Islet precursor cell (in vitro differentiated cells): ENCODE measurements at places on chromosomes 16 and 17.

DNA sequence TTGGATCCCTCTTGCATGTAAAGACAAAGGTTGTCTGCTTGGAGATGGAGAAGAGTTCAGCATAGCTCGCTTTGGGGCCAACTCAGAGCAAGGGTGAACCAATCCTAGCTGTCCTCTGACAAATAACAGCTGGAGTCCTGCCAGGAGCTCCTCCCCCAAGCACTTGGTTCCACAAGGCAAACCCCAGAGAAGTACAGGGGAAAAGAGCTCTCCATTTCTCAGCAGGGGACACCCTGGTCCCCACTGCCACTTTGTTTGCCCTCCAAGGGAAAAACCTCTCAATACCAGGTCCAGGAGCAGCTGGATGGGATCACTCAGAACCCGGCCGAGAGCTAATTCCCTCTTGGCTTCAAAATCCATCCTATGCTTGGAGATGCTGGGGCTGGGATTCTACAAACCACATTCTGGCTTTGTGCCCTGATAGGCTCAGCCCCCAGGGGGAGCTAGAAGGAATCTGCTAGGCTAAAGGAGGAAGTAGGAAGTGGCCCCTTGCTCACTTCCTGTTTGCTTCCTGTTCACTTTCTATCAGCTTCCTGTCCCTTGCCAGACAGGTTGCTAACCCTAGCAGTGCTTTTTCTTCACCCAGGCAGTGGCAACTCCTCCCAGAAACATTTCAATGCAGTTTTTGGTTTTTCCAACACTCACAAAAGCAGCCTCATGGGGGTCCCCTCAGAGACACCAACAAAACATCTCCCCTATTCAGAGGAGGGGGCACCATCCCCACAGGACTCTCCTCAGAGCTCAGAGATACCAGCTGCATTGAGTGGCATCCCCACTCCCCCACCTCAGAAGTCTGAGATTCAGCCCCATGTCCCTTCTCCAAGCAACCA is 30.7 kb downstream of the CDRT4 start:
- DNase-seq: no peak

DNA sequence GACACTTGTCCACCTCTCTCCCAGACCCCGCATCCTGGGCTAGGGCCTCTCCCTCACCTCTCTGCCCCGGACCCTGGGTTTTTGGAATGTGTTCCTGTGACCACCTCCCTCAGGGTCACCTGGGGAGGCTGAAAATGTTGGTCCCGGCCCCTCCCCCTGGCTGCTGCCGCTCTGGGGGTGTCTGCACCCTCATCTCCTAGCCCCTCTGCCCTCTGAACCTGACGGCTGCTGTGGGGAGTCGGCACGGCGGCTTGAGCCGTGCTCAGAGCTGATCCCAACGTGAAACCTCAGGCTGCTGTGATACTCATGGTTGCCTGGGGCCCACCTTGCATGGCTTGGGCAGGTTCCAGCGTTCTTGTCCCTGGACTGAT is 42.8 kb downstream of the ADCY7 start:
- DNase-seq: peak; percentile 54

- no peak for DNase-seq
These were observed 11.4 kb upstream of the CCL2 start for GRCh38 chr17:34243364-34244320.

DNA sequence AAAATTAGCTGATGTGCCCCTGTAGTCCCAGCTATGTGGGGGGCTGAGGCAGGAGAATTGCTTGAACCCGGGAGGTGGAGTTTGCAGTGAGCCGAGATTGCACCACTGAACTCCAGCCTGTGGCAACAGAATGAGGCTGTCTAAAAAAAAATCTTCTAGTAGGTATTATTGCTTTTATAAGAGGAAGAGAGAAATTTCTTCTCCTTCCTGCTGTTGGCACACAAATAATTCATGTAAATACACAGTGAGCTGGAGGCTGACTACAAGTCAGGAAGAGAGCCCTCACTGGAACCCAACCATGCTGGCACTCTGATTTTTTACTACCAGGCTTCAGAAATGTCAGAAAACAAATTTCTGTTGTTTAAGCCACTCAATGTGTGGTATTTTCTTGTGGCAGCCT is 6.7 kb downstream of the PRDM7 start:
- DNase-seq: no peak

DNA sequence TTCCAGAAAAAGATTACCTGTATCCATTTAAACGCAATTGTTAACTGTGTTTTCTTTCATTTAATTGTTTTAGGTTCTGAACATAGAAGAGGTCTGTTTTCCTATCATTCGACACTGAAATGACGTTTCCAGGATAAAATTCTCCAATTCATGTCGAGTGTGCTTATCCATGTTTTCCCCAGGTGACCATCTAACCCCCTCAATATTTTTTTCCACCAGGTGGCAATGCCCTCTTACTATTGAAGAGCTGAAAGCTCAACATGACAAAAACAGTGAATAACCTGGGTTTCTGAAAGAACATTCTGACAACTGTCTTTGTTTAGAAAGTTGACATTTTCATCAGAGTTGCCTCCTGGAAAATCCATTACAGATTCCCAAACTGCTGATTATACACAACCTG is 948.7 kb downstream of the KCNJ2 start:
- no peak for DNase-seq

DNA sequence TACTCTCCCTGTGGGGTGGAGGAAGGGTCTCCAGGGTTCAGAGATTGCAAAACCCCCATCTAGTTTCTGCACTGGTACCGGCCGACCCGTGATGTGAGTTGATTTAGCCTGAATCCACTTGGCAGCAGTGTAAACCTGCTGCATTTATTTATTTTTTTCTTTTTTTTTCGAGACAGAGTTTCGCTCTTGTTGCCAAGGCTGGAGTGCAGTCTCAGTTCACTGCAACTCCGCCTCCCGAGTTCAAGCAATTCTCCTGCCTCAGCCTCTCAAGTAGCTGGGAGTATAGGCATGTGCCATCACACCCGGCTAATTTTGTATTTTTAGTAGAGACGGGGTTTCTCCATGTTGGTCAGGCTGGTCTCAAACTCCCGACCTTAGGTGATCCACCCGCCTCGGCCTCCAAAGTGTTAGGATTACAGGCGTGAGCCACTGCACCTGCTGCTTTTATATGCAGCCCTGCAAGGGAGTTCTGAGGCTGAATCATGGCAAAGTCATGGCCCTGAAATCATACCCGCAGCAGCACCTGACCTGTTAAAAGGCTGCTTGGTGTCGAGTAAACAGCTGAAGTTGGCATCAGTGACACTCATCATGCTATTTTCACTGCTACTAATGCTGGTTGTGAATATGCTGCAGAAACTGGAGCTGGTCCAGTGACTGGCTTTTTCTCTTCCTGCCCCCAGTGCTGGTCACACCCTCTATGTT is 21.4 kb downstream of the DEXI start:
- DNase-seq: no peak

DNA sequence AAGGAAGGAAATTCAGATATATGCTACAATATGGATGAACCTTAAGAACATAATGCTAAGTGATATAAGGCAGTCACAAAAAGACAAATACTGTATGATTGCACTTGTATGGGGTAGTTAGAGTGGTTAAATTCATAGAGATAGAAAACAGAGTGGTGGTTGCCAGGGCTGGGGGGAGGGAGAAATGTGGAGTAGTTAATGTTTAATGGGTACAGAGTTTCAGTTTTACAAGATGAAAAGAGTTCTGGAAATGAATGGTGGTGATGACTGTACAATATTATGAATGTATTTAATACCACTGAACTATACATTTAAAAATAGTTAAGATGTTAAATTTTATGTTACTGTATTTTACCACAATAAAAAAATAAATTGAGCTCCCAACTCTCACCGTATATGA is 157.9 kb downstream of the TOX3 start:
- DNase-seq: no peak
